ENCODE measurements at places on chromosomes 4 and X.

DNA sequence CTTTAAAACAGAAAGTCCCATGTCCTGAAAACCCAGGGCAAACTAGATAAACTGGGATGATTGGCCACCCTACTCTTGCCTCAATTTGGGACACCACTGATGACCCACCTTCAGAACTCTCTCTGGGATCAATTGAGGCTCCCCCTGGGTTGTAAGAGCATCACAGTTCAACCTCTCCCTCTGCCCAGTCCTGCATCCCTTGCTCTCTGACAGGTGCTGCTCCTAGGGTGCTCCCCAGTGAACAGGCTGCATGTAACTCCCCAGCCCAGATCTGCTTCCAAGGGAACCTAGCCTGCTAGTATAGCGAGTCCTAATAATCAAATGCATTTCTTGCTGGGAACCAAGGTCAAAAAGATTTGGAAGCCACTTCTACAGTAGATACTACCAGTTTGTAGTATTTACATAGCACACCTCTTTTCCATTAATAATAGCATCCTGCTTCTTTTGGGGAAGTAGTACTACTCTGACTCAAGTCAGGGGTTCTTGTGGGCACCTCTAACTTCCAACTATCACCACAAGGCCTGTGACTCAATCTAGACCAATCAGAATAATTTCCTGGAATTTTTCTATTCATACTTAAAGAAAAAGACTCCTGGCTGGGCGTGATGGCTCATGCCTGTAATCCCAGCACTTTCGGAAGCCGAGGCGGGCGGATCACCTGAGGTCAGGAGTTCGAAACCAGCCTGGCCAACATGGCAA, 42.1 kb upstream of the SPINK2 start:
- no peak for DNase-seq

GRCh38 chrX:7131621-7132020, 15.9 kb upstream of the STS start:
- DNase-seq = no peak

GRCh38 chrX:41276661-41277506, 57.1 kb upstream of the DDX3X start:
- no peak for DNase-seq

GRCh38 chrX:134369576-134369975, 90.4 kb upstream of the HPRT1 start:
- DNase-seq = no peak

DNA sequence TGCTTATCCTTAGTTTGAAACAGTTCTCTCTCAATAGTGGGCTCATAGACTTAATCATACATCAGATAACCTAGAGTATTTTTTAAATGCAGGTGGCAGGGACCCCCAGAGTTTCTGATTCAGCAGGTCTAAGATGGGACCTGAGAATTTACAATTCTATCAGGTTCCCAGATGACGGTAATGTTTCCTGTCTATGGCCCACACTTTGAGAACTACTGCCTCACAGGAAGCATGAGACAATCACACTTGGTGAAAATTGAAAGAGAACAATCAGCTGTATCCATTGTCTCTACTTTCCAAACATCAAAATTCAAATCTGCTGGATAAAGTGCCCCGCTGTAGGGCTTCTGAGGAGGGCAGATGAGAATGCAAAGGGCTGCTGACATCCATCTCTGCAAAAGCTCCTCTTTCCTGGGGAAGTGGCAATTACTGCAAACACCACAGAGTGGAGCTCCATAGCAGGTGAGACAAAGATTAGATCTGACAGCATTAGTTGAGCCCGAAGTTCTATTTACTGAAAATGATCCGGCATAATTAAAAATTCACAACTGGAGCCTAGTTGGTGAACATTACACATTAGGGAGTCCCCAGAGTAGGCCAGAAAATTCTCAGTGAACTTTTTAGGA, 187.8 kb upstream of the MBNL3 start:
- DNase-seq = no peak

GRCh38 chrX:38192007-38192810, 28.5 kb downstream of the SRPX start:
- DNase-seq = no peak

- DNase-seq = no peak
Observed at GRCh38 chrX:133746593-133746992, 238.8 kb downstream of the GPC3 start.

GRCh38 chrX:36978886-36979285, 29.3 kb upstream of the FAM47C start:
- no peak for DNase-seq

DNA sequence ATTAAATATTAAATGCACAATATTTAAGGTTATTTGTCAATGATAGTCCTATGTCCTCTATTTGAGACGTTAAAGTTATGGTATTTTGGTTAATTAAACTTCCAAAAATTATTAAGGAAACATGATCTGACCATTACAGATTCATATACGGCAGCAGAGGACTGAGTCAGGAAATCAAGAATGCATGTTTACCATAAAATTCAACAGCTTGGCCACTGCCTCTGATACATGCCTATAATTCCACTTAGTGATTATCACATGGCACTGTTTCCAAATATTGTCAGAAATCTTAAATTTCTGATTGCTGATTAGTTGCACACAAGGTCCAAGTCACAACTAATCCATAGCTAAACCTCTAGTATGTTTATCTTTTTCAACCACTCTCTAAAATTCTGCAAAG, 232.2 kb upstream of the UGT8 start:
- no peak for DNase-seq

GRCh38 chr4:74474345-74475090, 29.6 kb downstream of the AREG start:
- no peak for DNase-seq

All from psoas muscle (tissue), 8 donors.